Epithelial cell of prostate (primary cell): ENCODE measurements at places on chromosomes 12 and 14.
A peak's percentile ranks its signal among the peaks of the same experiment; 100 is the strongest.

- DNase-seq = no peak
These were observed 628 bp downstream of the TAS2R30 start for GRCh38 chr12:11133816-11134215.

DNA sequence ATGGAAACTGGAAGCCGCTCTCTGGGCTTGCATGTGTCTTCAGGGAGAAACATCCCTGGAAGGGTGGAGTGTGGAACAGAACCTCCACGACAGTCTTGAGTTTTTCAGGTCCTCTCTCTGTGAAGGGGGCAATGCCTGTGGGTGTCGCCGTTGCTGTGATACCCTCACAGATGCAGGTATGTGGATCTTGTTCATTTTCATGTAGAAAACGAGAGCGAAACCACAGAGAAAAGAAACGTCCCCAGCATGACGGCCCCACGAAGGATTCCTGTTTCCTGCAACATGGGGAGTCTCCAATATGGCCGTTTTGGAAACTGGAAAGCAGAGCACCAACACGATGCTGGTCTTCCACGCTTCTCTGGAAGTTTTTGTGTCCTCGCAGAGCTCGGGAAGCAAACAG lies 187.9 kb downstream of the ALG10 start:
- no peak for DNase-seq

GRCh38 chr14:94042433-94043091 lies 16.4 kb downstream of the OTUB2 start:
- no peak for DNase-seq

GRCh38 chr14:84250893-84251292 lies 1279.1 kb upstream of the FLRT2 start:
- DNase-seq = no peak

- DNase-seq = no peak
These were observed 185.8 kb upstream of the SOX5 start for GRCh38 chr12:24135158-24135850.

- DNase-seq = no peak
These were observed 184.9 kb downstream of the CAPZA3 start for GRCh38 chr12:18922851-18923250.

DNA sequence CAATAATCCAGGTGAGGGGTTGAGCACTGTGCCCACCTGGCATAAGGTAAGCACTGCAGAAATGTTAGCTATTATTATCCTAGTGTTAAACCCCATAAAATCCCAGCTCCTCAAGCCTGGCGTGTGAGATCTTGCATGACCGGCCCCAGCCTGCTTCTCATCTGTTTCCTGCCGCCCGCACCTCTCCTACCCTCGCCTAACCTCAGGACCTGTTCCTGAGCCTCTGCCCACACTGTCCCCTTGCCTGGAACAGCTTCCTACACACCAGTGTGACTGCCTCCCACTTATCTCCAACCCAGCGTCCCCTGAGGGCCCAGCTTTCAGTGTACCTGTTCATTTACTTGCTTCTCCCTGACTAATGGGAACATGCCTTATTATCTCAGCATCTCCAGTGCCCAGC lies 24.7 kb downstream of the ISCA2 start:
- no peak for DNase-seq

DNA sequence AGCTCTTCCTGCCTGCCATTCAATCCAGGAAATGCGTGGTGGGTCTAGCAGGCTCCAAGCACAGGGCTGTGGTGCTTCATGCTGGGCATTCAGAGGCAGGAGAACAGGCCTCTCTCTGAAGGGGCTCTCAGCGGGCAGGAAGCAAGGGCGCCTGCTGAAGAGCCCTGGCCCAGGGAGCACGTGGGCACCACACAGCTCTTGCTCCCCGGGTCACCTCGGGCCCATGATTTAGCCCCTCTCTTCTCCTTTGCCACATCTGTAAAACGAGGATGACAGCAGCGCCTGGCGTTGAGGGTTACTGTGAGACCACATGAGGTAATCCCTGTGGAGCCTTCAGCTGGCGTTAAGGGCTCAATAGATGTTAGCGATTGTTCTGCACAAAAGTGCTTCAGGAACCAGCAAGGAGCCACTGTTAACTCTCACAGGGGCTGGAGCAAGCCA lies 37.6 kb upstream of the SPTLC2 start:
- DNase-seq = no peak

DNA sequence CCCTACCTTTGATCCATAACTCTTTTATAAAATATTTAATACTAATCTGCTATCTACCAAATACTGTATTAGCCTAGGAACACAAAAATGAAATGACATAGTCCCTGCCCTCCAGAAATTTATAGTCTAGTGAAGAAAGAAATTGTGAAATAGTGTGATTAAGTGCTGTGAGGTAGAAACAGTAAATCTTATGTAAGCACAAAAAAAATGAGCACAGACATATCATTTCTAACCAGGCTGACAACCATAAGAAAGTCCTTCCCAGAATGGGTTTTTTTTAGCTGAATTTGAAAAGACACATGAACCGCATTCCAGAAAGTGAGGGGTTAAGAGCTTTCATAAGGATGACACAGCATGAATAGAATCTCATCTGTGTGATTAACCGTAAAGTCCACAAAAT lies 145.9 kb downstream of the SOX5 start:
- no peak for DNase-seq

GRCh38 chr12:62762645-62763044 lies 172.3 kb downstream of the PPM1H start:
- DNase-seq = no peak

DNA sequence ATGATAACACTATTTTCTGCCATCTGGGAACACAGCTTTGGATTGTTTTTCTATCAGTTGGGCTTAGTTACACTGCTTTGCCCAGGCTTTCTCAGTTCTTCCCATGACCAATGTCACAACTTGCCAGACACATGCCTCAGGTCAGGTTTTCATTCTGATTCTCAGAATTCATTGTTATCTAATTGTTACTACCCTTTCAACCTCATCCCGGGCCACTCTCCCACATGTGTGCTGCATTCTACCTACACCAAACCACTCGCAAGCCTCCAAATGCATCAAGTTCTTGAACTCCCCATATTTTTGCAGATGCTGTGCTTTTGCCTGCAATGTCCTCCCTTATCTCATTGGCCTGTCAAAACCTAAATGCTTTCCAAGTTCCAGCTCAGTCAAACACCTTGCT lies 36.3 kb downstream of the NELL2 start:
- DNase-seq = no peak

DNA sequence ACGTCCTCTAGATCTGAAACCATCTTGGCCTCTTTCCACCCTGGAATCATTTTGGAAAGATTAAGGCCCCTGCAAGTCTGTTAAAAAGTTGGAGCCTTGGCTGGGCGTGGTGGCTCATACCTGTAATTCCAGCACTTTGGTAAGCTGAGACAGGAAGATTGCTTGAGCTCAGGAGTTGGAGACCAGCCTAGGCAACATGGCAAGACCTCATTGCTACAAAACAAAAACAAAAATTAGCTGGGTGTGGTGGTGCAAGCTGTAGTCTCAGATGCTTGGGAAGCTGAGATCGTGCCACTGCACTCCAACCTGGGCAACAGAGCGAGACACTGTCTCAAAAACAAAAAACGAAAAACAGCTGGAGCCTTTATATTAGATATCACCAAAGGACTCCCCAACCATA lies 10.9 kb upstream of the ABCD4 start:
- no peak for DNase-seq

- DNase-seq = no peak
These were observed 19.3 kb upstream of the PHC1 start for GRCh38 chr12:8894986-8895385.

GRCh38 chr14:62663456-62663821 lies 381.8 kb downstream of the KCNH5 start:
- DNase-seq = no peak

GRCh38 chr12:685388-685787 lies 22.1 kb upstream of the NINJ2 start:
- DNase-seq = peak; percentile 33
